ENCODE measurements at places on chromosomes 2 and 18.
A peak's percentile ranks its signal among the peaks of the same experiment; 100 is the strongest.

DNA sequence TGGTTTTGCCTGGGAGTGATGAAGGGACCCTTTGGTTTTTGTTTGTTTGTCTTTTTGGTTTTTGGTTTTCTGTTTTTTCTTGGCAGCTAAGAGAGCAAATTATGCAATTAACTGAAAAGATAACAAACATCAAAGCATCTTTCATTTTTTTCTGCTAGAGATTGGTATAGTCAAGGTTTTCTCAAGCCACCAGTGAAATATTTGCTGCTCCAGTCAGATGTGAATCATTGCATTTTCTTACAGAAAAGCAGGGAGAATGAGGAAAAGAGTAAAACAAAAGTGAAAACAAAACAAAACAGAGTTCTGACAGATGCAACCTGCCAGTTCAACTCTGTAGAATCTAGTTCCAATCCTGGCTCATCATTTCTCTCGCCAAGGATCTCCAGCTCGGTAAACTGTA, 660.7 kb downstream of the DSC3 start:
- DNase-seq: no peak

DNA sequence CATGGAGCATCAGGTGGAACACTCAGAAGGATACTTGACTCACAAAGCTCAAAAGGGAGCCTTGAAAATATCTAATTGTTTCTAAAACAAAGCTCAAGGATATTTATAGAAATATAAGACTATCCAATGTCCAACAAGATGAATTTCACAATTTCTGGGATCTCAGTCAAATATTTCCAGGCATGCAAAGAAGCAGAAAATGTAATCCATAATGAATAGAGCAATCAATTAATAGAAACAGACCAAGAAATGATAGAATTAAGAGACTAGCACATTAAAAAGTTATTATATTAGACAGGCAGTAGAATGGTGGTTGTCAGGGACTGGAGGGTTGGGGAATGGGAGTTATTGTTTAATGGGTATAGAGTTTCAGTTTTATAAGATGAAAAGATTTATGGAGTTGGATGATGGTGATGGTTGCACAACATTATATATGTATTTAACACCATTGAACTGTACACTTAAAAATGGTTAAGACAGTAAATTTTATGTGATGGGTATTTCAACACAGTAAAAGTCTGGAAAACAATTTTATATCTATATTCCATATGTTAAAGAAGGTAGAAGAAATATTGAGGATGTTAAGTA, 189.9 kb upstream of the PIEZO2 start:
- DNase-seq: no peak

- no peak for DNase-seq
Measured at GRCh38 chr2:1047485-1047884, 96.8 kb downstream of the SNTG2 start.

DNA sequence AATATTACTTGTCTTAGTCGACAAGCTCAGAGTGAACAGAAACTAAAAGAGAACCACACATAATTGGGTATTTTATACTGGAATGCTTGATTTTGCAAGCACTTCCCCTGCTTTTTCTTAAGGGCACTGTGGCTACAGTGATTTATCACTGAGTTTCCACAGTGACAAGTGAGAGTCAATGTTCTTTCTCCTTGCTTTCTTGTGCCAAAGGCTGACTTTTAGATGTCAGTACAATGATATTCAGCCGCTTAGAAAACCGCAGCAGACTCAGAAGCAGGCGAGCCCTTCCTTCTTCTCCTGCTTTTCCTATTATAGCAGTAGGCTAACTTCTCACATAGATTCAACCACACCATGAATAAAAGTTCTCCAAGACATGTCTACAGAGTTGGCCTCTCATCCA, 1603.6 kb upstream of the NXPH2 start:
- no peak for DNase-seq

DNA sequence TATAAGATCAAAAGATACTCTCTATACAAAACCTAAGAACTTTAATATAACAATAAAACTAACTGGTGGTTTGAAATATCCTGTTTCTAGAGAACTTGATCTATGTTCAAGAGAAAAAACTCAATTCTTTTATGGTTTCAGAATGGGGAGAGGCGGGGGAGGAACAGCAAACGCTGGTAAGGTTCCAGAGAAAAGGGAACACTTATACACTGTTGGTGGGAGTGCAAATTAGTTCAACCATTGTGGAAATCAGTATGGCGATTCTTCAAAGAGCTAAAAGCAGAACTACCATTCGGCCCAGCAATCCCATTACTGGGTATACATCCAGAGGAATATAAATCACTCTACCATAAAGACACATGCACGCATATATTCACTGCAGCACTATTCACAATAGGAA, 17.2 kb downstream of the FAM98A start:
- DNase-seq: no peak

GRCh38 chr2:190408538-190409271, 550 bp downstream of the MFSD6 start:
- DNase-seq: peak; percentile 61

DNA sequence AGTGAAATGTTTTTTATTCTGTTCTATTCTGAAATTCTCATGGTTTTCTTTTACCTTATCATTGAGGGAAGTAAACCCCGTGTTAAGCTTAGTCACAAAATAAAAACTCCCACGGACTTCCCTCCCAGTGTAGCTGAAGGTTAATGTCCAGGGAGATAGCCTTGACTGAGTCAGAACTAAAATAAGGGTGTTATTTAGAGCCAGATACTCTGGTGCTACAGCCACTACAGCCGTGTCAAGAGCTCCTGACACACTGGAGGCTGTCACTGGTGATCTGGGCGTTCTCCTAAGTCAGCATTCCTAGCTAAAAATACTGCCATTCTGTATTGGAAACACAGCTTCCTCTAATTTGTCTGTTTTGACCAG, 82.0 kb upstream of the RANBP2 start:
- DNase-seq: peak; percentile 80

DNA sequence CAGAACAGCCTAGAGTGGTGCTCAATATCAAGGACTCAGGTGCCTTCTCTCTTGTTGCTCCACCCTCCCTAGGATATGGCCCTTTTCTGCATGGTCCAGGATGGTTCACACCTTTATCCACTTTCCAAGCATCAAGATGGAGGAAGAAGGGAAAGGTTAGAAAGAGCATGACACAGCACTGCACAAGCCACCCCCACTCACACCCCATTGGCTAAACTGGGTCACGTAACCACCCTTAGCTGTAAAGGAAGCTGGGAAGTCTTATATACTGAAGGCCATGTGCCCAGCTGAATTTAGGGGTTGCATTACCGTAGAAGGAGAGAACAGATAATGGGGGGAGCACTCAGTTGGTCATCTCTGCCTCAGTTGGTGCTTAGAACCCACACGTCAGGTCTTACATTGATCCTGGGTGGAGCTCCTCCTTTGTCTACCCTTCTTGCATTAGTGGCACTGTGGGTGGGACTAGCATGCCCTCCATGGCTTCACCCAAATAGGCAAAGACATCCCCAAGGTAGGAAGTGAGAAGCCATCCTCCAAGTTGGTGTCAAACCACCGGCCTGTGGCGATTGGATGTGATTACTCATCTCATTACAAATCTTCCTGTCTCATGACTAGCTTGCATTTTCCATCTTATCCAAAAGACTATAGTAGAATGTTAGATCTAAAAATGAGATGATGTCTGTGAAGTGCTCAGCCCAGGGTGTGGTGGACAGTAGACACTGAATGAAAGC, 248.5 kb downstream of the HAUS1 start:
- DNase-seq: no peak

GRCh38 chr18:38606841-38607240, 1041.2 kb upstream of the CELF4 start:
- no peak for DNase-seq

- DNase-seq: no peak
Measured at GRCh38 chr2:85959826-85960225, 71.0 kb upstream of the ST3GAL5 start.

GRCh38 chr2:12767541-12767940, 50.8 kb downstream of the TRIB2 start:
- no peak for DNase-seq

DNA sequence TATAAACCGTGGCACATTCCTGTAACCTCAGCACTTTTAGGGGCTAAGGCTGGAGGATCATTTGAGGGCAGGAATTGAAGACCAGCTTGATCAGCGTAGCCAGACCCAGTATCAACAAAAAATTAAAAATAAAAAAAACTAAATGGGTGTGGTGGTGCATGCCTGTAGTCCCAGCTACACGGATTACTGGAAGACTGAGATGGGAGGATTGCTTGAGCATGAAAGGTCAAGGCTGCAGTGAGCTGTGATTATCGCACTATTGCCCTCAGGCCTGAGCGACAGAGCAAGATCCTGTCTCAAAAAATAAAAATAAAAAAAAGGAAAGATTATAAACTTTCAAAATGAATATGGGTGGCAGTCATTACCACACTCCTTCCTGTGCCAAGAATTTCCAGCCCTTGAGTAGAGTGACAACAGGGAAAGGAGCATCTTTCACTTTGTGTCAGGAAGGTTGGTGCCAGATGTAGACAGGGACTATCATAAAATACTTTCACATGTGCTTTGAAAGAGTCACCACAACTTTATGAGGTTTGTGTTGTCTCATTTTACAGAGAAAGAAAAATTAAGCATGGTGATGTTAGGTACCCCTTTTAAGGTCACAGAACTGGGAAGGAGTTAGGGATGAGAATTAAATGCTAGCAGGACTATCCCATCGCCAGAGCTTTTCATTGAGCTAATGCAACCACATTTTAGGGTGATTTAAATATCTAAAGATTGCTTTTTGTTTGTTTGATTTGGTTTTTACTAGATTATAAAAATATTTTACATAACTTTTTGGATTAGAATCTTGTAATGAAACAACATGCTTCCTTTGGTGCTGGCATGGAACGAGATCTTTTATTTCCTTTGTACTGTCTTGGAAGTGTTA, 1617.4 kb upstream of the ACVR2A start:
- no peak for DNase-seq

- peak; percentile 36 for DNase-seq
Measured at GRCh38 chr2:136750065-136750464, 15.3 kb upstream of the THSD7B start.

DNA sequence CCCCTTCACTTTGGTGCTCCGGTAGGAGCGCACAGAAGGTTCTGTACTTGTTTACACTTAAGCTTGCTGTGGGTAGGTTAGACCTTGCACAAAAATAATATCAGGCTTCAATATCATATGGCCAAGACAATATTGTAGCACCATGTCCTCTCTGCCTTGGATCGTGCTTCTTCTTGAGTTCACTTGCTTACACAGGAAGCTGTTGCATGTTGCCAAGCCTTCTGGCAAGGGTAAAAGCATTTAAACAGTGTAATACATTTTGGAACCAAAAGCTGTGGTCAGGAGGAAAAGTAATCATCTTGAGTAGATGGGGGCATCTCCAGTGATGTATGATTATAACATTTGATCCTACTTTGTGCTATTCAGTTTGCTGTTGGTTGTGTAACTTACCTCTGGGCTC, 197.5 kb downstream of the LTBP1 start:
- no peak for DNase-seq

DNA sequence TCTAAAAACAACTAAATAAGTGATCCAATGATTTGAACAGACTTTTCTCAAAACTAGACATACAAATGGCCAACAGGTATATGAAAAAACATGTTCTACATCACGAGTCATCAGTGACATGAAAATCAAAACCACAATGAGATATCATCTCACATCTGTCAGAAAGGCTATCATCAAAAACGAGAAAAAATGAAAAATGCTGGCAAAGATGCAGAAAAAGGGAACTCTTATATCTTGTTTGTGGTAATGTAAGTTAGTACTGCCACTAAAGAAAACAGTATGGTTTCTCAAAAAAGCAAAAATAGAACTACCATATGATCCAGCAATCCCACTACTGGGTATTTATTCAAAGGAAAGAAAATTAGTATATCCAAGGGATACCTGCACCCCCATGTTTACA, 255.3 kb upstream of the FBXO11 start:
- no peak for DNase-seq

DNA sequence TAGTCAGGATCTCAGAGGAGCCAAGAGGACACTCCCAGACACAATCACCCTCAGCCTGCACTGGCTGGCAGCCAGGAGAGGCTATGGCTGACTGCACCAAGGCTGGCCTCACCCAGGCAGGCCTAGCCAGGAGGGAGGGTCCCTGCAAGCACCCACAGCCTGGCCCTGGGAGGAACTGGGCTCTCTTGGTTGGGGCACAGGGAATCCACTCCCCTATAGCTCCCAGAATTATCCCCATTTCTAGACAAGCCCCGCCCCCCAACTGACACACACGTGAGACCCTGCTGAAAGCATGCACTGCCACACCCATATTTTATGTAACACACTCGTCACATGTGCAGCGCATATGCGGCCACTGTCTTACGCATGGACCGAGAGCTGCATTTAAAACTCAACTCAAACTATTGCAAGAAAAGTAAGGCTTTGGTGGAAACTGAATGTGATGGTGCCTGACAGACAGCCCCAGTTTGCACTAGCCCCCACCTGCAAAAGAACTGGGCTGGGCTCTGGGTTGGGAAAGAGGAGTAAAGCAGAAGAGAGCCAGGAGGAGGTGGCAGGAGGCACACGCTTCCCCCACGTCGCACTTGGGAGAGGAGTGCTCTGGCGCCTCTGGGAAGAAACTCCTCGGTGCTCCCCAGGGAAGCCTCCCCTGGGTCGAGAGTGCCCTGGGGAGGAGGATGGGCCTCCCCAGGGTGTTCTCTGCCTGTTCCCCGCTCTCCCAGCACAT, 28.9 kb upstream of the ARHGEF4 start:
- no peak for DNase-seq

GRCh38 chr2:168913495-168913894, 12.4 kb downstream of the G6PC2 start:
- no peak for DNase-seq

DNA sequence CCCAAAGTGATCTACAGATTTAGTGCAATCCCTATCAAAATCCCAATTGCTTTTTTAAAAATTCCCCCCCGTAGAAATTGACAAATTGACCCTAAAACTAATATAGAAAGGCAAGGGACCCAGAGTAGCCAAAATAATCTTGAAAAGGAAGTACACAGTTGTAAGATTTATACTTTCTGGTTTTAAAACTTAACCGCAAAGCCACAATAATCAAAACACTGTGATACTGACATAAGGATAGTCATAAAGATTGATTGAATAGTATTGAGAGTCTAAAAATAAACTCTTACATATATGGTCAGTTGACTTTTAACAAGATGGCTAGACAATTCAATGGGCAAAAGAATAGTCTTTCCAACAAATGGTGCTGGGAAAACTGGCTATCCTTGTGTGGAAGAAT, 58.7 kb upstream of the GAREM2 start:
- DNase-seq: no peak

DNA sequence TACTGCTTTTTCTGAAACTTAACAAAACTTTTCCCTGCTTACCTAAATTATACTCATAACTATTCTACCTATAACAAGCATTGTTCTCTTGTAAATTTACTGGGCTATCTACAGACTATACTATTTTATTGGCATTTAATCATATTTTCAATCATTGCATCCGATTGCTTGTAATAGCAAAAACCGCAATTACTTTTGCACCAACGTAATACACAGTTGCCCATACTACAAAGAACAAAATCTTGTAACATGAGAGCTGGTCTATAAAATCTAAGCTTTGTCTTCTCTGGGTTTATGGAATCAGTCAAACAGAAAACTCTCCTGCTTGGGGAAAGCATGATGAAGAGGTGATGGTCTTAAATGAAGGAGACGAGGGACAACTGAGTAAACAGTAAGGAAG, 463.4 kb upstream of the ST6GAL2 start:
- DNase-seq: no peak

- no peak for DNase-seq
Measured at GRCh38 chr2:171146633-171147032, 14.1 kb downstream of the TLK1 start.

- DNase-seq: no peak
Measured at GRCh38 chr18:13624563-13625237, 101.7 kb downstream of the FAM210A start.
